ENCODE measurements at places on chromosomes 1 and 21.

DNA sequence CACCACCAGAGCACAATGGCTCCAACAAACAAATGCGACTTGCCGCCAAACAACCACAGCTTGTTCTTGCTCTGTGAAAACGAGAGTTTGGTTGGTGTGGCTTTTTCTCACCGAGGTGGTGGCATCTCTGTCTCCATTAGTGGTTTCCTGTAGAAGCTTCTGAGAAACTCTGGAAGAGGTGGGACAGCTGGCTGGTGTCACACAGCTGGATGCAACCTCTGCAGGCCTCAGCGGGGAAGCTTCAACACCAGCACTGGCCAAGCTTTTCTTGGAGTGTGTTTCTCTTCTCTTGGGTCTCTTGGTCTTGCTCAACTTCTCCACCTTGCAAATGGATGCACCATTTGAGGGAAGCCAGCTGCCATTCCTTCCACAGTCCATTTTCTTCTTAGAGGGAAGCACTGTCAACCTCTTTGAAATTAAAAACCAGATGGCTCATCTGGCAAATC lies 124.8 kb downstream of the KCNN3 start:
- no peak for DNase-seq

GRCh38 chr21:45126204-45126626 lies 51.8 kb downstream of the ADARB1 start:
- no peak for DNase-seq

GRCh38 chr1:78096017-78096416 lies 50.3 kb downstream of the GIPC2 start:
- no peak for DNase-seq

- DNase-seq: no peak
These were observed 27.0 kb downstream of the RUNX3 start for GRCh38 chr1:24903011-24903461.

DNA sequence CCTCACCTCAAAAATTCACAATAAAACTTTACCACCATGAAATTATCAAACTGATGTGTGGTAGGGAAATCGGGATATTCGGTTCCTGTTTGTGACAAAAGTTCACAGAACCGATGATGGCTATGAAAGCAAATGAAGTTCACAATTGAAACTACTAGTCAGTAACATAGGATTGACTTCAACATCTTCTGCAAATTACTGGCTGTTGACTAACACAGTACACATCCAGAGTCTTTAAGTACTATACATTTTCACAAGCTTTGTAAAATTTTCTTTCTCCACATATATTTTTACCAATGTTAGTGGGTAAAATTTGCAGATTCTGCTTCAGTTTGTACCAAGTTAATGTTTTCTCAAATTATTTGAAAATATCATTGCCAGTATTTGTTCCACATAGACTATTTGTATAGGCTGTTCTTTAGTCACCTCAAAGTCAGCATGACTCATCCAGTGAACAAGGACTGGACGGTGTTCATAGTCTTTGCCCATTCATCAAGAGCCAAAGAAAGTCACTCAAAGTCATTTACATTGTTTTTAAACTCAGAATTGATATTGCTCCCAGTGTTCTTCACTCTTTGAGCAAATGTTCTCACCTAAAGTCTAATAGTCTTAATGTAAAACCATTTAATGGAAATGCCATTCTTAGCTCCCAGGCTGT lies 213.4 kb downstream of the USP25 start:
- DNase-seq: no peak
